Fibroblast of skin of abdomen (primary cell): ENCODE measurements at places on chromosomes 11 and 22.

GRCh38 chr11:106733635-106734034 is 284.6 kb downstream of the GUCY1A2 start:
- DNase-seq = peak; percentile 73

DNA sequence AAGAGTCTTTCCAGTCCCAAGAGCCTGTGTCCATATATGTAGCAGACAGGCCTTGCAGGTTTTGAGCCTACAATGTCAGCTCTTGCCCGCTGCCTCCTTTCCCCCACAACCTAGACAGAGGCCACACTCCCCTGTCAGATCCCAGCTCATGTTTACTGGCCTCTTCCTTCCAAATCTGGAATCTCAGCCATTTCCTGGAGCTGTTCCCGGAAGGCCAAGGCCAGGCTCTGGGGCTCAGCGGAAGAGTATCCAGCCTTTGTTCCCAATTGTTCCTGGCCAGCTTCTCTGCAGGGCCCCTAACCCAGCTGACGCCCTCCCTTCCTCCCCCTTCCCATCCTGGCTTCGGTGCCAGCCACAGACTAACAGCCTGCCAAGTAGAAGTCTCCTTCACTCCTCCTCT is 1.0 kb upstream of the ROBO4 start:
- peak; percentile 81 for DNase-seq

- DNase-seq = no peak
Observed at GRCh38 chr11:5992604-5993251, 5.9 kb upstream of the OR52L1 start.

DNA sequence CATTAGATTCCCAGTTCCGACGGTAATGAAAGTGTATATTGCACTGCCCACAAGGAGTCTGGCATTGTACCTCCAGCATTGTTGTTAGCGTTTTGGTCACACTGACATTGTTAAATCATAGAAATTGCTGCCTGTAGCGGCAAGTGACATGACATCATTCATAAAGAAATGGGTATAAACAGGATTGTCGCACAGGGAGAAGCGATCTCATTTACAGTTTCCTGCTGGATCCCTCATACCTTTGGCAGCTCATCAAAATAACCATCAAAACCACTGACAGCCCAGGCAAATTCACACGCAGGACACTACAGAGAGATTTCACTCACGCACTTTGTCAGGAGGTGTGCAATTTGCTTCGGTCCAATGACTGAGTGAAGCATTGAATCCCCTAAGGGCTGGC is 3.5 kb downstream of the HTR3B start:
- DNase-seq = no peak

DNA sequence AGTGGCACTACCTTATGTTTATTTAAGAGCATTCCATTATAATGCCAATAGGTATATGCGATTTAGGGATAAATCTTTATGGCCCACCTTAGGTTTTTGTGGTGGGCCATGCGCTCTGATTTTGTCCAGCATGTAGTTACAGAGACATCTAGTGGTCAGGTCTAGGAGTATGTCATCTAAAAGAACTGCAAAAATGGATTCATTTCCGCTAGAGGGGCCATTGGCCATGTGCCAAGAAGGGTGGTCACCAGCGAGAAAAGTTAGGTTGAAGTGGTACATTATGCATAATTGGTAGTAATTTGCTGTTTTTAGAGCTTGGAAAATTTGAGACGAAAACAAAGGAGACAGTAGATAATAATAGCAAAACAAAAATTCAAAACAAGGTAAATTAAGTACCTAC is 27.7 kb downstream of the LRRC4C start:
- DNase-seq = peak; percentile 5

DNA sequence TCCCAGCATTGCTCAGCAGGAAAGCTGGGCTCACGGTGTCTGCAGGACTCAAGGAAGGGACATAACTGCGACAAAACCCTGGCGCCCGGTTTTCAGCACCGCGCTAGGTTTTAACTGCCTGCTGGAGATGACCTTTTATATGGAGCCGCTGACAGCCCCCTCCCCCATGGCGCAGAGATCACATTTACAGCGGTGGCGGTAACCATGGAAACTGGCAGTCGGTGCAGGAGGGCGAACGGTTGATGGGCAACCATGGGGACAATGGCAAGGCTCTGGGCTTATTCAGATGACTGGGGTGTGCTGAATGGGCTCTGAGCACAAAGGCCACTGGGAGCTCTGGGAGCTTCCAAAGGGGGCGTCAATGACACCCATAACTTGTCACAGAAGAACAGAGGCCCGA is 37.2 kb downstream of the CELSR1 start:
- DNase-seq = no peak

- DNase-seq = peak; percentile 84
Observed at GRCh38 chr11:67354075-67355022, 1.0 kb upstream of the POLD4 start.

GRCh38 chr11:80061056-80061455 is 620.2 kb upstream of the TENM4 start:
- DNase-seq = no peak
